ENCODE measurements at places on chromosomes 16 and 17.
A peak's percentile ranks its signal among the peaks of the same experiment; 100 is the strongest.

DNA sequence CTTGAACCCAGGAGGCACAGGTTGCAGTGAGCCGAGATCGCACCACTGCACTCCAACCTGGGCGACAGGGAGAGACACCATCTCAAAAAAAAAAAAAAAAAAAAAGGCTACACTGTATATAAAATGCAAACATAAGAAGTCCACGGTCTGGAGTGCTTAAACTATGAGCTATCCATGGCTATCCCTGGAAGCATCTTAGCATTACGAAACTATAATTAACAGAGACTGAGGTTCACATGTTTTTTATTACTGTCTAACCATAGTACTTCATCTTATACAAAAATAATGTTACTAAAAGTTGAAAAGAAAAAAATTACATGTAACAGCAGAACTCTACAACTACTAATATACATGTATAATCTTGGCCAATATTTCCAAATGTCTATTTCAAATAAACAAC lies 32.8 kb downstream of the HELZ start:
- no peak for DNase-seq

DNA sequence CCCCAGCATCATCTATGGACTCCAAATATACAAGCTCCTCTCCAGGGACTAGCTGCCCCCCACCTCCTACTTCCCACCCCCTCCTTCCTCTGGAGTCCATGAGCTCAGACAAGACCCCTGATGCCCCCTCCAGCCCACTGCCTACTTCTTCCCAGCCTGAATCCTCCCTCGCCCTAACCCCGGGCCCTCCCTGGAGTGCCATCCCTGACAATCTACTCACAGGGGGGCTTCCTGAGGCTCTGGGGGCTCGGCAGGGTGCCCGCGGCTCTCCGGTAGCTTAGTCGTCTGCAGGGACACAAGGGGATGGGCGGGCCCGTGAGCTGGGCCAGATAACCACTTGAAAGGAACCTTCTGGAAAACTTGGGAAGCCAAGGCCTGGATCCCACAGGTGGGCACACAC lies 15.1 kb downstream of the MPP3 start:
- no peak for DNase-seq

GRCh38 chr17:33302394-33302793 lies 9.3 kb upstream of the ASIC2 start:
- DNase-seq, result no peak

DNA sequence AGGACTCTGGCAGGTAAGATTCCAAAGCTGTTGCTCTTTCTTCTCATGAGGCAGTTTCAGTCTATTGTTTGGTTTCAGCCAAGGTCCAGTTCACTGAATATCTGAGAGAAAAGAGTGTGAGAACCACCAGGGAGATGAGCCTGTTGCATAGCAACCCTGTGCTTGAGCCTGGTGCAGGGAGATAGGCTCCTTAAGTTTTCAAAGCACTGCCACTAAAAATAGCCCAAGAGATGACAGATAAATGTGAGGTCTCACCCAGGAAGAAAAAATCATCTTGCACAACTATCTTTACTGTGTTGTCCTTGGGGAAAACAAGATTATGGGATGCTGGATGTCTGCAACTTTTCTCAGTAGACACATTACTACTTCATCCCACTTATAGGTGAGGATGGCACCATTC lies 26.2 kb upstream of the NUDT7 start:
- DNase-seq, result no peak

GRCh38 chr17:15307710-15308111 lies 33.7 kb downstream of the TEKT3 start:
- DNase-seq, result no peak

- DNase-seq, result peak; percentile 72
Measured at GRCh38 chr17:38508954-38509771, 80.9 kb downstream of the ARHGAP23 start.

GRCh38 chr16:55496509-55497145 lies 12.2 kb upstream of the LPCAT2 start:
- no peak for DNase-seq

GRCh38 chr17:56440419-56440818 lies 153.1 kb upstream of the NOG start:
- no peak for DNase-seq

GRCh38 chr17:80382446-80382845 lies 32.5 kb upstream of the ENDOV start:
- DNase-seq, result no peak

DNA sequence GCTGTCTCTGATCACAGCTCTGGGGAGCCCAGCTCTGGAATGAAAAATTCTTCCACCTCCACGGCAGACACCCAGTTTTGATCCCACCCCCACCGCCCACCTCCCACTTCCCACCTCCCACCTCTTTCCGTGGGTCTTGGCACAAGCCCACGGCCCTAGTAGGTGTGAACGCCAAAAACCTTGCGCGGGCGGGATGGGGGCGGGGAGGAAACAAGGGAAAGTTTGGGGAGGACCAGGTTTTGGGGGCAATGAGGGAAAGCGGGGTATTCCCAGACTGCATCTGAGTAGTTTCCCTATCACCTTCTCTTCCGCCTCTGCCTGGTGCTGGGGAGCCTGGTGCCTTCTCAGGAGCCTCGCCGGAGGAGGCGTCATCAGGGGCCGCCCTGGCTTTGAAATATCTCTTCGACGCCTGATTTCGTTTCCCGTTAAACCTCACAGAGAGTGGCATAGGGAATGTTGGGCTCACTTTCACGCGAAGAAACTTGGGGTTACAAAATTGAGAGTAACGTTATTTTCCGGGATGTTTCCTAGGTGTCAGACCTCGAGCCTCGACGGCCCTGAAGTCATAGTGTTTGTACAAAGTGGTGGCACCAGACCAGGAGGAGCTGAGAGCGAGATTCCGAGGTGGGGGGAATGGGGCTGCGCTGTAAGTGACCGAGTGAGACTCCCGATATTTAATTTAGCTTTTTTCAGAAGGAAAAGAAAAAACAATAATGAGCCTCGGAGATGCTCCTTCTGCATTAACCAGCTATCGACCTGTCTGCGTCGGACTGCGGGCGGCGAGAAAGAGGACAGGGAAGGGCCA lies 1.6 kb upstream of the IRX3 start:
- DNase-seq, result no peak

GRCh38 chr16:84545114-84545737 lies 40.8 kb upstream of the MEAK7 start:
- no peak for DNase-seq

- DNase-seq, result no peak
Measured at GRCh38 chr16:71368958-71369357, 10.4 kb downstream of the CALB2 start.

DNA sequence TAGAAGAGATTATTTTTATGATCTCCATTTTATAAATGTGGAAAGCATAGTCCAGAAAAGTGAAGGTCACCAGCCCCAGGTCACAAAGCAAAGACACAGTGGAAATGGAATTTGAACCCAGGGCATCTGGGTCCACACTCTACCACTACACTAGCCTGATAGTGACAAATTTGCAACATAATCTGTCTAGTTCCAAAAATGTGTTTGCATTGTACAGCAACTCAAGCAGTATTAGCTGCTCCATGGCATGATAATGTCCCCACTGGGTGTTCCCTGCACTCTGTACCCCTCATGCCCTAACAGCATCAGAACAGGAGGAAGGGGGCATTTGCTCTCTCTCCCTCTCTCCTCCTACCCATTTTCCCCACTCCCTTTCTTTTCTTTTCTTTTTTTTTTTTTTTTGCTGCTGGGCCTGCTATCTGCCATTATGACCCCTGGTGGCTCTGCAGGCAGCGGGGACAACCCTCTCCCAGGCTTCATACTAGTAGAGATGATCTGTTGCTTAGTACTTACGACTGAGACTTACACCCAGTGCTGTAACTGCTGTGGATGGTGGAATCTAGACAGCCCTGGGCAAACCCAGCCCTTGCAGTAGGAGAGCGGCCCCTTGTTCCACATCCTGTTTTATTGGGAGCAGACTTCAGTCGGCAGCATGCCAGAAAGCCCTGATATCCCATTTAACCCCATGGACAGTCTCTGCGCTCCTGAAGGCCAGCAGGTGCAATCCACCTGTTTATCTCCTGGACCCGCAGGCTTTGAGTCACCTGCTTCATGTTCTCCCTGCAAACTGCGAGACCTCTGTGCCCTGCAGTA lies 306.3 kb downstream of the SOX9 start:
- no peak for DNase-seq

- peak; percentile 80 for DNase-seq
Measured at GRCh38 chr16:19086322-19087199, 19.1 kb downstream of the COQ7 start.

- no peak for DNase-seq
Measured at GRCh38 chr16:3812469-3813172, 67.9 kb downstream of the CREBBP start.

- DNase-seq, result no peak
Measured at GRCh38 chr17:33266116-33266515, 27.0 kb downstream of the ASIC2 start.

GRCh38 chr17:50465171-50465570 lies 3.5 kb downstream of the CHAD start:
- no peak for DNase-seq

DNA sequence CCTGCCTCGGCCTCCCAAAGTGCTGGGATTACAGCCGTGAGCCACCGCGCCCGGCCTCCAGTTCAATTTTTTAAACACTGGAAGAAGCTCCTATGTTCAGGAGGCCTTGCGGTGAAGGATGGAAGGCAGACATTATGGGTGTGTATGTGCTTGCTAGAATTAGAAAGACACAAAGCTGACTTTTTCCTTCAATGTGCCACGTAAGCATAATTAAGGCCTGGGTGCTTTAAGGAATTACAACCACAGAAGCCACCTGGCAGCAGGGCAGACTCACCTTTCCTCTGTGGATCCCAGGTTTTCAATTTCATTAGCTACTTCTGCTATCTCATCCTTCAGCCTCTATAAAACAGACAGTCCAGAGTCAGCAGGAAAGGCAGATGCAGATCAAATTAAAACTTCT lies 74.2 kb downstream of the CYTH1 start:
- DNase-seq, result no peak

GRCh38 chr17:63984236-63984635 lies 11.5 kb upstream of the SCN4A start:
- DNase-seq, result no peak

DNA sequence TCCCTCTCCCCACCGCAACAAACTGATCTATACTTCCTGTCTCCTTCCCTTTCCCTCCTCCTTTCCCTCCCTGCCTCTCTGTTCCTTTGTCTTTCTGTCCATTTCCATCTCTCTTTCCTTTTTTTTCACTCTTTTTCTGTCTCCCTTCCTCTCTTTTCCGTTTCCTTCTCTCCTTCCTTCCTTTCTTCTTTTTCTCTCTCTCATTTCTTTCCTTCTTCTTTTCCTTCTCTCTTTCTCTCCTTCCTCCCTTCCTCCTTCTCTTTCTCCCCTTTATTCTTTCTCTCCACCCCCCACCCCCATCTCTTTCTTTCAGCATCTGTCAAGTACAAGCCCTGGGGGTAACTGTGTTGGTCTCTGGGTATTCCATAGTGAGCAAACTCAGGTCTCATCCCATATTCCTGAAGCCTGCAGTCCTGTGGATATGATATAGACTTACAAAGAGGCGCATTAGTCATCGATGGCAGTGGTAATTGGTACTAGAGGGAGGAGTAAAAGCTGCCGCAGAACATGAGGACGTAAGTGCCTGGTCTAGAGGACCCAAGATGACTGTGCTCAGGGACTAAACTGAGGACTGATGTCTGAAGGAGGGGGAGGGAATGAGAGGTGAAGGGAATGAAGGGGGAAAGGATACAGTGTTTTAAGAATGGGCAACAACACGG lies 50.4 kb downstream of the VAT1L start:
- no peak for DNase-seq

DNA sequence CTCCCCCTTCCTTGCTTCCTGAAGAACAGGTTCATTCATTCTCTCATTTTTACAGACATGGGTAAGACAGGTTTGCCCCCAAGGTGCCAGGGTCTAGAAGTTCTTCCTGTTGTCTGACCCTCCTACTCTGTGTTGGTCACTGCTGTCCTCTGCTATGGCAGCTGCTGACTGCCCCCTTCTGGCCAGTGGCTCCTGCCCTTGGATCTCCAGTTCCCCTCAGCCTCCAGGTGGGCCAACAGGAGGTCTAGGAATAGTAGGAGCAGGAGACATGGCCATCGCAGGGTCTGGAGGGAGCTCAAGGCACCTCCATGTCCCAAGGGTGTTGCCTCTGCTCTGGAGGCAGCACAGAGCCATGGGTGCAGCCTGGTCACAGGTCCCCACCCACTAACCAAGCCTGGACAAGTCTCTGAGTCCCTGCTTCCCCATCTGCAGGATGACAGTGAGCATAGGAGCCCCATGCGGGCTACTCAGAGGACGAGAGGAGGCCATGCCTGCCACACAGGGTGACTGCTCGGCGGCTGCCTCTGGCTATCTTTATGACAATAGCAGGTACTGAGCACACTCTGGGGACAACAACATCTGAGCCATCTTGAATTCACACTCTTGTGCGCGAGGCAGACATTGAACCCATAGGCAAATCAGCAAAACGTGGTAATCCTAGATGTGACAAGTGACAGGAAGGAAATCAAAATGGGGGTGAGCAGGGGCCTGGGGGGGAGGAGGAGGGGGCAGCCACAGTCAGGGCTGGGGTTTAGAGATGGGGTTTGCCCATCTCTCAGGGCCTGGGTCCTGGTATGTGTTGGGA lies 27.0 kb upstream of the NXPH3 start:
- no peak for DNase-seq

- no peak for DNase-seq
Measured at GRCh38 chr17:44884941-44885340, 14.3 kb downstream of the EFTUD2 start.

DNA sequence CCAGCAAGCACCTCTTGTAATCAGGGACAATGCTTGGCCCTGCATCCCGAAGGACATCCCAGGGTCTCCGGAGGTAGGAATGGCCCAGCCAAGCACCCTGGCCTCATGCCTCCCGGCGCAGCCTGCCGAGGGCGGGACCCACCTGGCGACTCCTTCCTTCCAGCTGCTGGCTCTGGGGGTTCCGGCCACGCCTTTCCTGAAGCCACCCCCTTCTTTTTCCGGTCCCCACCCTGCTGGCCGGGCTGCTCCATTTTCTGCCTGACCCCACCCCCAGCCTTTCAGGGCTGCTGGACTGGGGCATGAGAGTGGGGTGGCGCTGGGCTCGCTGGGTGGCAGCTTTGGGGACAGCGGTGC lies 22.5 kb upstream of the CIBAR2 start:
- no peak for DNase-seq

- peak; percentile 27 for DNase-seq
Measured at GRCh38 chr16:57029161-57030160, 40.1 kb downstream of the NLRC5 start.

GRCh38 chr17:69269131-69269998 lies 40.7 kb upstream of the ABCA10 start:
- DNase-seq, result no peak

GRCh38 chr17:71168053-71168741 lies 952.6 kb upstream of the SOX9 start:
- no peak for DNase-seq
